Activated CD4-positive, alpha-beta T cell treated with anti-CD3 and anti-CD28 coated beads, Interleukin-2, amount 50 U/mL, for 1 hour (primary cell): ENCODE measurements at places on chromosomes 7 and 10.

- no peak for DNase-seq
Observed at GRCh38 chr10:71241114-71241829, 28.9 kb downstream of the UNC5B start.

GRCh38 chr7:18570441-18570840 is 74.9 kb downstream of the HDAC9 start:
- no peak for DNase-seq

- DNase-seq: no peak
Observed at GRCh38 chr10:130994191-130994590, 317.3 kb downstream of the TCERG1L start.

DNA sequence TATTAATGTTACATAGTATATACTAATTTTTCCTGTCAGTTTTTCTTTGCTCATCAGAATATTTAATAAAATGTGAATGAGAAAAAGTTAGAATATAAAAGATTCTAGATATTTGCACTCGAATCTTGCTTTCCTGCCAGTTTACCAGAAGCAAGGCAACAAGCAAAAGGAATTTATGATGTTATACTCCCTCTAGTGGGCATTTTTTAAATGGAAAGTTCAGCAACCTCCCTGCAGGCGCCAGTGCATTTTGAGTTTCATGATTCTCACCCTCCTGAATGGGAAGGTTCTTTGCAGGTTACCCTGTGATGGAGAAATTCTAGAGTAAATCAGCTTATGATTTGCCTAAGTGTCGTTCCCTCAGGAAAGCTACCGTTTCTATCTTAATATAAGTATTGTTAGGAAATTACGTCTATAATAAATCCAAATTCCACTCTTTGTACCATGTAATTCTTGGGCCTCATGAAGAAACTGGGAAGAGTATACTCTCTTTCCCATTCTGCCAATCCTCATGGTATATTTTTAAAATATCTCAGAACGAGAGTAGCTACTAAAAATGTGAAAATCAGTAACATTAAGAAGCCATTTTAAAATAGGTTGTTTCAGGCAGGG is 350.0 kb downstream of the CRPPA start:
- DNase-seq: no peak

DNA sequence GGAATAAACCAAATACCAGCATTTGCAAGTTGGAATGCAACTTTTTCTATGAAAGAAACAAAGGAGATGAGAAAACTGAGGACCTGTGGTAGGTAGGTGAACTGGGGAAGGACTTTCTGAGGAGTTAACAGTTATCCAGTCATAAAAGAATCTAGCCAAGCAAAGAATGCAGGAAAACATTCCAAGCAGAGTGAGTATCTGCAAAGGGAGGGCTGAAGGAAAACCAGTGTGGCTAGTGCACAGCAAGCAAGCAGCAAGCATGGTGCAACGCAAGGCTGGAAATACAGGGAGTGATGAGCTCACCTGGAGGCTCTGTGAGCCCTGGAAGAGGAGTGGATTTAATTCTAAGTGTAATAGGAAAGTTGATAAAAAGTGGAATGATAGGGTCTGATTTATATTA is 44.0 kb downstream of the RTKN2 start:
- DNase-seq: no peak

DNA sequence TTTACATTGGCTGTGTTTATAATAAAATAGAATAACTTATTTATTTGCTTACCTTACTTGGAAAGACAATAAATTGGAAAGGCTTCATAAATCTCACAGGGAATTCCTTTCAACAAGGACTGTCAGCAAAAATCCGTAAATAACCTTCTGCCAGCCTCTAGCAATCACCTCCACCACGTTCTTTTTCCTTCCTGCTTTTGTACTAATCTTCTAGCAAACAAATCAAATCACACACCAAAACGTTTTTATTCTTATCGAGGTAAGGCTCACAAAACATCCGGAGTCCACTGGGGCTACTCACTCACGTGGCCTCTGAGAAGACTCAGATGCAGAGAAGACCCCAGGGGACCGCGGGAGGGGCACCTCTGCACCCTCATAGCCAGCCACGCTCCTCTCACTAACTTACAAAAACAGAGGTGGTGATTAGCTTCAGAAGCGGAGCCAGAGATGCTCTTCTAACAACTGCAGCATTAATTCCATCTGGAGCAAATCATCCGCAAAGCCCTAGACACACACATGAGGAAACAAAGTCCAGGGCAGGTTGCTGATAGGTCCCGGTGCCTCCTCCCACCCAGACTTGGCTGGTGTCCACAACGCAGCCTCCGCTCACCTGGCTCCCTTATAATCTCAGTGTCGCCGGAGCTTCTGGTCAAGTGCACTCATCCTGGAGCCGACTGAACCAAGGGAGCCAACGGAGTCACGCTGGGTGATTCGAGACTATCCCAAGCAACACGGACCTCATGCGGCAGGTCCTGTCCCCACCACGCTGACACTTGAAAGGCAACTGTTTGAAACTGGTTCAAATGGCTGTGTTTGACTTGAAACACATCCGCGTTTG is 22.5 kb downstream of the CTBP2 start:
- no peak for DNase-seq

DNA sequence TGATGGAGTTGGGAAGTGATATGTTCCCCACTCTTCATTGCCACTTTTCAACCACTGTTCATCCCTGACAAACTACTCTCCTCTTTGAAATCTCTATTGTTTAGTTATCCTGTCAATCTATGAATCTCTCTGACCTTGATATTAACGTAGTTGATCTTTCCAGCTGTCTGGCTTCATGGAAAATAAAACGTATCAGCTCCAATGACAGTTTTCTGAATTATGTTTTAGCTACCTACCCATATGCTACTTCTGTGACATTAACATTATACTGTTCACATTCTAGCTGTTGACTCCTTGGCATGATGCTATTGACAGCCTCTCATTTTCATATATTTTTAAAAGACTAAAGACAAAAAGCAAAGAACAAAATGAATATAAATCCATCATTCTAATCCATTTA is 53.3 kb downstream of the PCLO start:
- no peak for DNase-seq

DNA sequence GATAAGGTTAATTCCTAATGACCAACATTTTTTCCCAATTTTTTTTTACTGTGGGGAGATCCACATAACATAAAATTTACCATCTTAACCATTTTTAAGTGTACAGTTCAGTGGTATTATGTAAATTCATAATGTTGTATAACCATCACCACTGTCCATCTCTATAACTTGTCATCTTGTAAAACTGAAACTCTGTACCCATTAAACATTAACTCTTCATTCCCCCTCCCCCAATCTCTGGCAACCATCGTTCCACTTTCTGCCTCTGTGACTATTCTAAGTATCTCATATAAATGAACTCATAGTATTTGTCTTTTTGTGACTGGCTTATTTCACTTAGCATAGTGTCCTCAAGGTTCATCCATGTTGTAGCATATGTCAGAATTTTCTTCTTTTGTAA is 46.0 kb upstream of the HPS1 start:
- no peak for DNase-seq

- no peak for DNase-seq
Observed at GRCh38 chr10:5557799-5558771, 33.3 kb downstream of the CALML3 start.

DNA sequence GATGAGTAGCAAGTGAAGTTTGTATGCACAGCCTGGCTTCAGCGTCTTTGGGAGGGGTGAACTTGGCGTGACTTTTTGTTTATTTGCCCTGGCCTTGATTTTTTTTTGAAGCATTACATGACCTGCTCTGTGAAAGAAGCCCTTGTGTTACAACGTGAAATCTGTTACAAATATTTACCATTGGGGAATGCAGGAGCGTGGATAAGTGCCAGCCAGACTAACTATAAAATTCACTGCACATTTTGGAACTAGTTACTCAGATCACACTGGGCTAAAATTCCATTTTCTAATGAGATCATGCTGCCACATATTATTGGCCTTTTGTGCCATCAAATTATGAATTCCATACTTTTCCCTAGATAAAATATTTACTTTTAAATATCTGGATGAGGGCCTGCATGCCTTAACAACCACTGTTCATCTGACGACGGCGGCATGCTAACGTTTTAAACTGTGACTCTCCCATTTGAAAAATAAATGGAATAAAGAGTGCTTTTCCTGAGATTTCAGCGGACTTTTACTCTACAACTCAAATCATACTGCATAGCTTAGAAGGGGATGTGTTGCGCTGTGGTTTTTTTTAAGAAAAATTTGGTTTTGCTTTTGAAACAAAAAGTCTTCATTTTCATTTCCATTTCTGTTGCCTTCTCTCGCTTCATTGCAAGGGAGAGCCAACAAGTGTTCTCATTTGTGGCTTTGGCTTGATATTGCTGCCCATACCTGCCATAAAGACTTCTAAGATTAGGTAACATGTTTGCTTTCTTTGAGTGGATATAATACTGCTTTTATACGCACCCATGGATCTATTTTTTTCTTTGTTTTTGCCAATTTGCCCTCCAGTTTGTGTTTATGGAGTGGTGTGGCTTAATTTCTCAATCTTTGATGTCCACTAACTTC is 352.2 kb downstream of the TFEC start:
- no peak for DNase-seq

GRCh38 chr10:97089209-97089870 is 96.4 kb downstream of the SLIT1 start:
- no peak for DNase-seq

DNA sequence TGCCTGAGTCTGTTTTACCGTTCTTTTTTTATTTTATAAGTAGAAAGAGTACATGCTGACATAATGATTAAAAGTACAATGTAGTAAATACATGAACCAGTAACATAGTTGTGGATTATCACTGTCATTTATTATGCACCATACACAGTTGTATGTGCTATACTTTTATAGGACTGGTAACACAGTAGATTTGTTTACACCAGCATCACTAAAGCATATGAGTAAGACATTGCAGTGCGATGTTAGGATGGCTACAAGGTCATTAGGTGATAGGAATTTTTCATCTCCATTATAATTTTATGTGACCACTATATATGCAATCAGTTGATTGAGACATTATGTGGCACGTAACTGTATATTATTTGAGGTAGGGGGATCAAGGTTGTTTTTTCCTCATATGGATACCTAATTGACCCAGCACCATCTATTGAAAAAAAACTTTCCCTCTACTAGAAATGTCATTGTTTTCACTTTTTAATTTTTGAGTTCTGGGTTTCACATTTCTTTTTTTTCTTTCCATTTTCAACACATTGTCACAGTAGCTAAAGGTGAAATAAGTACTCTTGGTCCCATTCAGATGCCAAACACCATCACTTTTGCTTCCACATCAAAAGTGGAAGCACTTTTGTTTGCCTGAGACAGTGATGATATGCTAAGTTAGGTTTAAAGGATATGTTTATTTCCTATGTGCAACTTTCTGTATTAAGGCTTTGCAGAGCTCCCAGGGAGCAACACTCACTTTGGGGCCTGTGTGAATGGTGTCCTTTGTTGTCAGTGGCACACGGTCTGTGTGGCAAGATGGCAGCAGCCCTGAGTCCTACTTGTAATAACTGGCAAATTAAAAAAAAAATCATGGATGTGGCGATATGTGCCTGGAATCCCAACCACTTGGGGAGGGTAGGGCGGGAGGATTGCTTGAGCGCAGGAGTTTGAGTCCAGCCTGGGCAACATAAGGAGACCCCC is 17.1 kb downstream of the UBE2D1 start:
- DNase-seq: no peak

DNA sequence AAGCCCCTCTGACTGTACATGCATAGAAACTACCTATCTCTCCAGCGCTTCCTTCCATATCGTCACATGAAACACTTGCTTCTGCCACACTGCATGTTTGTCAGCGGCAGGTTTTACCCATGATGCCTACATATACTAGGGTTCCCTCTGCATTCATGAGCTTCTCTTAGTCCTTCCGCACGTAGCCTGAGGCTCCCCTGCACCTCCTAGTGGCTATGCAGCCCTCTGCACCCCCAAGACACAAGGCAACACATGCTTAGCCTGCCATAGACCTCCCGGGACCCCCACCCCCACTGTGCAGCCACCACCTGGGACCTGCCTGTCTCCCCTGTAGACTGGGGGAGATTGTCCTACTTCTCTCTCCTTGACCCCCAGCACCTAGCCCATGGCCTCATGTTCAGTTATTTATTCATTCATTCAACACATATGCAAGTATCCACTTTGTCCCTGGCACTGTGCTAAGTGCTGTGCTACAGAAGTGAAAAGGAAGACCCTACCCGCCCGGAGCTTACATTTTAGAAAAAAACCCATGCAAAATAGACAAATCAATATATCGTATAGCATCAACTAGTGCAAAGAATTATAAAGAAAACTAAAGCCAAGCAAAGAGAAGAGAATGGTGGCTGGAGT is 23.5 kb downstream of the TMEM273 start:
- peak; percentile 19 for DNase-seq

DNA sequence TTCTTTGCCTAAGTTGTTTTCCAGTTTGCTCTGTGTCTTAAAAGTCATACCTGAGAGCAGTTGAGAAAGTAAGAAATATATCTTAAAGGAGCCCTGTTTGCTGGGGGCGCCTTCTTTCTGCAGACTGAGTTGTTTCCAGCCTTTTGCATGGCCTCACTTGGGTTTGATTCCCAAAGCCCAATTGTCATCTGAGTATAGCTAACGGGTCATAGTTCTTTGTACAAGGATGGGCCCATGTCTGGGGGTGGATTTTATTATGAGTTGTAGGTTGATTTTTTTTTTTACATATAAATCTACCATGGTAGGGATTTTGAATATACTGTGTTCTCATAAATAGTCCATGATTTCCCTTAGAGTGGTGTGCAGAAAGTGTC is 318.7 kb upstream of the LRGUK start:
- DNase-seq: no peak

DNA sequence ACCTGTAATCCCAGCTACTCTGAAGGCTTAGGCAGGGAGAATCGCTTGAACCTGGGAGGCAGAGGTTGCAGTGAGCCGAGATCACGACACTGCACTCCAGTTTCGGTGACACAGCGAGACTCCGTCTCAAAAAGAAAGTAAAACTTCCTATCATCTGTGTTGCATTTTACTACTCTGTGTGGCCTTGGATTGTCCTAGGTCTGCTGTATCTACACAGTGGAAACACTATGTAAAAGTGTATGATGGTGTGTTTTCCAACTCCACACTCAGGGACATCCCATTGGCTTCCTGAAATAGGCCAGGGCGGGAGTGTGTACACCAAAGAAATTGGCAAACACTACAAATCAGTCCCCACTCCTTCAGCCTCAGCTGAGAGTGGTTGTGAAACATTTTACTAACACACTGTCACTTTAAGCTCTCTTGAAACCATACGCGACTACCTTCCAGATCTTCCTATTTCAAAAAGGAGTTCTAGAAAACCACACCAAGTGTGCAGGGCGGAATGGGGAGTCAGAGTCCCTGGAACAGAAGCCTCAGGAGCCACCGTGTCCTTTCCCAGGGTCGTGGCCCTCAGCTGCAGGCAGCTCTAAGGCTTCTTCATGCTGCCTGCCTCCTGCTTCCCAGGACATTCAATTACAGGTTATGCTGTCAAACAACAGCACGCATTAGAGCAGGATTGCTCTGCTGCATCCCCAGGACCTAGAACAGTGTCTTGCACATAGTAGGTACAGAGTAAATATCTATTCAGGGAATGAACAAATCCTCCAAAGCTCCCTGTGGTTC is 275.4 kb downstream of the PARD3 start:
- no peak for DNase-seq

GRCh38 chr10:97228775-97229157 is 43.0 kb upstream of the SLIT1 start:
- no peak for DNase-seq
